ENCODE measurements at places on chromosomes 6 and 20. TPM values are rescaled to one million over a fixed set of nuclear protein-coding genes. Genes with fewer than 3 reads are reported as not detected.

- no peak for DNase-seq
- no peaks in the 10 kb centered on the region for H3K27me3 ChIP-seq
- H3K4me1 ChIP-seq, result no peaks in the 10 kb centered on the region
- H3K36me3 ChIP-seq, result no peaks in the 10 kb centered on the region
Observed at GRCh38 chr20:14672066-14672465, 334.7 kb upstream of the FLRT3 start.

- H3K36me3 ChIP-seq, result peaks cover 7% of the 10 kb centered on the region
- H3K27ac ChIP-seq, result peak overlapping the region; percentile 94
- H3K4me3 ChIP-seq, result peak overlapping the region; percentile 96
- H3K27me3 ChIP-seq, result no peaks in the 10 kb centered on the region
- peaks cover 22% of the 10 kb centered on the region for H3K4me1 ChIP-seq
- peak; percentile 68 for DNase-seq
Observed at GRCh38 chr6:7389162-7389450, 436 bp downstream of the CAGE1 start.

The SYNDIG1 gene
- total RNA-seq, result not detected

GRCh38 chr20:59571551-59572314 lies 32.6 kb upstream of the PHACTR3 start:
- no peaks in the 10 kb centered on the region for H3K36me3 ChIP-seq
- H3K27ac ChIP-seq, result no peak overlapping the region
- peaks cover 4% of the 10 kb centered on the region for H3K4me1 ChIP-seq
- peak; percentile 70 for DNase-seq
- peak overlapping the region; percentile 53 for H3K4me3 ChIP-seq
- H3K27me3 ChIP-seq, result peaks cover 2% of the 10 kb centered on the region

The FAXC gene
- not detected for total RNA-seq

DNA sequence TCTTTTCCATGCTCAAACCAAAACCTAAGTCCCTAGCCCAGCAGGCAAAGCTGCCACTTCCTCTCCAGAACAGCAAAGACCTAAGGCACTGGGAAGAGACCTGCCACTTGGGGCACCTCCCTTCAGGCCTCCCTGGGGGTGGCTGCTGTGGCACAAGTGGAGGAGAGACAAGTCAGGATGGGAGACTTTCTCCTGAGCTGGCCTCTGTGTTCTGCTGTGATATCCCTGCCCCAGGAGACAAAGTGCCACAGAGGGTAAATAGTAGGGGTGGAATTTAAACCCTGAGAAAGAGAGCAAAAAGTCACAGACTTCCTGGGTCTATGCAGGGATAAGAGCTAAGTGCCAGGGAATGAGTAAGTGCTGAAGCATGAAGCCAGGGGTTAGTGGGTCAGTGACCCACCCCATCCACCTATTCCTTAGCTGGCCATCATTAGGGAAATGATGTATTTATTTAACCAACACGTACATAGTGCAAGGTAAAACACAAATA lies 84.2 kb downstream of the MRPL14 start:
- no peaks in the 10 kb centered on the region for H3K27me3 ChIP-seq
- no peak overlapping the region for H3K27ac ChIP-seq
- no peaks in the 10 kb centered on the region for H3K36me3 ChIP-seq
- H3K4me1 ChIP-seq, result peaks cover 15% of the 10 kb centered on the region
- no peak overlapping the region for H3K4me3 ChIP-seq

The C6orf47 gene
- total RNA-seq, result 13.5 TPM

The HLA-B gene
- 402 TPM for total RNA-seq

GRCh38 chr20:23114018-23114417 lies 27.9 kb upstream of the CD93 start:
- H3K4me3 ChIP-seq, result no peak overlapping the region
- peaks cover 8% of the 10 kb centered on the region for H3K4me1 ChIP-seq
- DNase-seq, result no peak
- H3K27ac ChIP-seq, result peak overlapping the region; percentile 9
- no peaks in the 10 kb centered on the region for H3K27me3 ChIP-seq
- no peaks in the 10 kb centered on the region for H3K36me3 ChIP-seq
